Stimulated activated CD4-positive, alpha-beta T cell treated with anti-CD3 and anti-CD28 coated beads, TNF-alpha, amount 100 ng/mL, for 48 hours (primary cell): ENCODE measurements at places on chromosomes 1 and 21.

DNA sequence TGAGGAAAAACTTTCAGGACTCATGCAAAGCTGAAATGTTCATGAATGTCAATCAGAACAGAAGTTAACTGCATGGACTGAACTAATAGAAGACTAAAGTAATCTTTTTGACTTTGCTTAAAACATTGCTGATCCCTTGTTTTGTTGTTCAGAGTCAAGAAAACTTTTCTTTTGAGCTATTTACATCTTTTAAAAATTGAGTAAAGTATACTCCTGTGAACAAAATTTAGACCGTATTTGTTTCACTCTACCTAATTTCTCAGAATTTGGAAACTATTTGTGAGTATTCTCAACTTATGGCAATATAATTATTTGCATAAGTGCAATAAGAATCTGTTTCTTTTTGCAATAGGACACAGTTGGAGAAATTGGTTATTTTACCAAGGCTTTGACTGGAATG lies 41.1 kb downstream of the INPP5B start:
- DNase-seq, result no peak

DNA sequence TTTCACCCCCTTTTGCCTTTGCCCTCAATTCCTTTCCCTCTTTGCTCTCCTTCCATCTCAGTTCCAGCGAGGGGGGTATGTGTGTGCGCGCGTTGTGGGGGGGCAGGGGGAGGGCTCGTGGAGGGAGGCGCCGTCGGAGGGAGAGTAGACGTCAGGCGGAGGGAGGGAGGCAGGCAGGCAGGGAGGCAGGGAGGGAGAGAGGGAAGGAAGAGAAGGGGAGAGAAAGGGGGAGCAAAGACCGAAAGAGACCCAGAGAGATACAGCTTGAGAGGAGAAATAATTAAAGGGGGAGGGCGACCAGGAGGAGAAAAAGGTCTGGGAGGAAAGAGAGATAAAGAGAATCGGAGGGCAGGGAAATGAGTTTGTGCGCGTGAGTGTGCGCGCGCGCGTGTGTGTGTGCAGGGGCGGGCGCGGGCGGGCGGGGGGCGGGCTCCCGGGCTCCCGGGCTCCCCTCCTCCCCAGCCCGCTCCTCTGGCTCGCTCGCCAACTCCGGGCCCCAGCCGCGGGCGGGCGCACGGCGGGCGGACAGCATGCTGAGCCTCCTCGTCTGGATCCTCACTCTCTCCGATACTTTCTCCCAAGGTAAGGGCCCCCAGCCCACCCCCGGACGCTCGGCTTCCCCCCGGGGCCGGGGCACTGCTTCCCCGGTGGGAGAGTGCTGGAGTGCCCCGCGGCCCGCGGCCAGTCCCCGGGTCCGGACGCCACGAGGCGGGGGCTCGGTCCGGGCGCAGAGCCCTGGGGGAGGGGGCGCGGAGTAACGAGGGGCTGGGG lies at the start of gene KIRREL1:
KIRREL1 (plus strand) TSS at position 499 of the 771 bp plus-strand sequence; CDS start at position 531, 32 bp downstream.
- no peak for DNase-seq

GRCh38 chr21:39728341-39728740 lies 16.6 kb upstream of the IGSF5 start:
- DNase-seq, result no peak

DNA sequence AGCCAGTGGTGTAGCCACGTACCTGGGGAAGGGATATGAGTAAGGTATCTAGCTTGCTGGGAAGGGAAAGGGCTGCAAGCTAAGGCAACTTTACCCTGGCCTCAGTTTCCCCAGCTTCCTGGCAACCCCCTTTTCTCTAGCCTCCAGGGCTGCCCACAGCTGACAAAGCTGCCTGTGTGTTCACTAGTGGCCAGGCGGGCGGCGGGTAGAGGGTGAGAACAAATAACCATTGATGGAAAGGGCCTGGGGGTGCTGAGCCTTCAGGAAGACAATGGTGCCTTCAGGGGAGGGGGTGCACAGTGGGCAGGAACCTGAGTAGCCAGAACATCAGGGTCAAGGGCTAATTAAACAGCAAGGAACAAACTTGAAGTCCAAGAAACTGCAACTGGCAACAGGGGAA lies 6.1 kb downstream of the CERS2 start:
- no peak for DNase-seq

DNA sequence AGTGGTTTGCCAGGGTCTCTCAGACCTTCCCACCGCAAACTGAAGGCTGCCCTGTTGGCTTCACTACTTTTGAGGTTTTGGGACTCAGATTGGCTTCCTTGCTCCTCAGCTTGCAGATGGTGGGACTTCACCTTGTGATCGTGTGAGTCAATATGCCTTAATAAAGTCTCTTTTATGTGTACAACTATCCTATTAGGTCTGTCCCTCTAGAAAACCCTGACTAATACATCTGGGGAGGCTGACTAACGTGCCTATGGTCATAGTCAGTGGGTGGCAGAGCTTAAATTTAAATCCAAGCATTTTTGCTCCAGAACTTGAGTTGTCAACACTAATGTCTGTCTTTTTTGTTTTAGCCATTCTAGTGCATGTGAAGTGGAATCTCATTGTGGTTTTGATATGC lies 76.5 kb upstream of the CHODL start:
- no peak for DNase-seq

- DNase-seq, result no peak
Observed at GRCh38 chr1:33670567-33670966, 193.3 kb upstream of the HMGB4 start.

- DNase-seq, result no peak
Observed at GRCh38 chr1:94334764-94335163, 83.4 kb upstream of the ABCD3 start.

- DNase-seq, result no peak
Observed at GRCh38 chr1:244854166-244854565, 10.2 kb downstream of the HNRNPU start.

DNA sequence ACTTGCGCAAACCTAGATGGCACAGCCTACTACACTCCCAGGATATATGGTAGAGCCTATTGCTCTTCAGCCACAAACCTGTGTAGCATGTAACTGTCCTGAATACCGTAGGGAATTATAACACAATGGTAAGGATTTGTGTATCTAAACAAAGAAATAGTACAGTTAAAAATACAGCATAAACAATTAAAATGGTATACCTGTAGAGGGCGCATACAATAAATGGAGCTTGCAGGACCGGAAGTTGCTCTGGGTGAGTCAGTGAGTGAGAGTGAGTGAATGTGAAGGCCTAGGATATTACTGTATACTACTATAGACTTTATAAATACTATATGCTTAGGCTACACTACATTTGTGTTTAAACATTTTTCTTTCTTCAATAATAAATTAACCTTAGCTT lies 99.3 kb downstream of the PLD5 start:
- DNase-seq, result no peak

- no peak for DNase-seq
Observed at GRCh38 chr21:41678016-41678923, 88.6 kb downstream of the RIPK4 start.

DNA sequence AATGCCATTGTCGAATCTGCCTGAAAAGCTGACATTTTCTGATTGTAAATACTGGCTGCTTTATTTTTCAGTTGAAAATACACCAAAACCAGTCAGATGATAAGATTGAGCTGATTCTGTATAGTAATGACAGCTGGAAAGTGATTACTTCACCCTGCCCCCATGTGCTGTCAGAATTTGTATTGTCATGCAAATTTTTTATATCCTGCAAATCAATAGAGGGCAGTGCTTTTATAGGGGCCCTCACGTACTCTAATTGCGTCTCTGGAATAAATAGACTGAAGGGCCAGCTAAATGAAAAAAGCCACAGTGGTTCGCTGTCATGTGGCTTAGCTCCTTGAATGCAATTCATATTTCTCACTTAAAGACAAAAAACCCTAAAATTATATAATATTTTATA lies 208.6 kb downstream of the LHX8 start:
- DNase-seq, result no peak

GRCh38 chr21:14722841-14723483 lies 176.8 kb upstream of the SAMSN1 start:
- no peak for DNase-seq

DNA sequence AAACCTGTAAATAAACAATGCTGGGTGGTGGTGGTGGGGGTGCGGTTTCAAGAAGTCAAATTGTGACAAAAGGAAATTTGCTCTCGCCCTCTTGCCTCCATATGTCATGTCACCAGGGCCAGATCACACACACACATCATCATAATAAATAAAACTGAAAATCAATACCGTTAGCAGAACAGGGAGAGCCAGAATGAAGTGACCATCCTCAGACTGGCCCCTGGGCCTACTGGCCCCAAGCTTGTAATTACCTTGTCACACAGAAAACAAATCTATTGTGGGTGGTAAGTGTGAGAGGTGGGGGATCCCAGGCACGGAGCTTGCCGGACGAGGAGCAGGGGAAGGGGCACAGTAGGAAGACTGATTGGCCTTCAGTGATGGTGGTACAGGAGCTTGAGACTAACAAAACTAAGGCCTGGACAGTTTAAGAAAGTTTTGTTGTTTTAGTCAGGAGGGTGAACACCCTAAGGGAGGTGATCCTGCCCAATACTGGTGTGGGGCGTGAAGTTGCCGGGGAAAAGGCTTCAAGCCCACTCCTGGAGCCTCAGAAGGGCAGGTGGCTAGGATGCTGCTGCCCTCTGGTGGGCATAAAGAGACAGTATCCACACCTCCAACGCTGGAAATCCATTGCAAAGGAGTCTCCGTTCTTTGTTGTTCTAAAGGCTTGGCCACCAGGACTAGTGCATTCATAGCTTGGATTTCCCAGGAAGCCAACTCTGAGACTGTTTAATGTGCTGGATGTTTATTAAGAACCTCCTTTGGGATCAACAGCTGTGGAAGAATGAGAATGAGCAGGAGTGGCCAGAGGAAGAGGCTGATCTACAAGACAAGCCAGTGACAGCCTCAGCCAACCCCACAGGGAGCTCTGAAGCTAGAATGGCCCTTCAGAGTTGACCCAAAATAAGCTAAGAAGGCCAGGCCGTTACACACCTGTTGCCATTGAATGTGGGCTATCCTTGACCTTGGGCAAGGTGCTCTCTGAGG lies 8.1 kb upstream of the C1orf216 start:
- DNase-seq, result no peak
